ENCODE measurements at places on chromosomes 12 and 14.
A peak's percentile ranks its signal among the peaks of the same experiment; 100 is the strongest.

GRCh38 chr14:95902273-95902826, 25.7 kb downstream of the TUNAR start:
- DNase-seq: no peak

- DNase-seq: no peak
Measured at GRCh38 chr14:58752771-58753201, 115.0 kb downstream of the DACT1 start.

- DNase-seq: peak; percentile 52
Measured at GRCh38 chr14:93045211-93045674, 70.5 kb downstream of the ITPK1 start.

- no peak for DNase-seq
Measured at GRCh38 chr14:25349269-25349668, 299.3 kb upstream of the STXBP6 start.

- DNase-seq: no peak
Measured at GRCh38 chr14:41925409-41925808, 318.7 kb downstream of the LRFN5 start.

DNA sequence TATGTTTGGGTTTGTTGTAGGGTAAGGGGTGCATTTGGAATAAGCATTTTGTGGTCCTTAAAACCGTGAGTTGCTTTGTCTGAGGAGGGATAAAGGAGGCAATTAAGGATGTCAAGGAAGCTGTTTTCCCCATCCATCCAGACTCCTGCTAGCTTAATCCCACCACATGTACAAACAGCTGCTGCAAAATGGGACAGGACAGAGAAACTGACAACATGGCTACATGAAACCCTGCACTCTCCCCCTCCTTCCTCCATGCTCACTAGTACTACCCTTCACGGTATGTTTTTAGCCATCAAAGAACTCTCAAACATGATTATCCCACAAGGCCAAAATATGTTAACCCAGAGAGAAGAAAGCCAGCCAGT, 20.6 kb downstream of the ST8SIA1 start:
- DNase-seq: no peak

- DNase-seq: no peak
Measured at GRCh38 chr12:86663716-86664115, 407.5 kb upstream of the MGAT4C start.

DNA sequence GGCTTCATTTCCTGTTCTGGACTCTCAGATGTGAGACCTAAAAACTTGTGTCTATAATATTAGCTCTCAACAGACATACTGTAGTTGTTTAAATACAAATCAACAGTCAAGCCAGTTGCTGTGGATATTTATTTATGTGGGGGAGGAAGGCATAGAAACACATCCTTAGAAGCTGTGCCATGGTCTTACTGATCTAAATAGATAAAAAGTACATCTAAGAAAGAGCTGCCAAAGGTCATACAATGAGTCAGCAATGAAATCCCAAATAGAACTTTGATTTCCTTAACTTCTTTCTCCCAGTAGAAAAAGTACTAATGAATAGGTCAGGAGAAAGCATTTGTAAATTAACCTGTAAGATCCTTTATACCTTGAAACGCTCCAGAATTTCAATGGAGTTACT, 185.1 kb downstream of the AKAP6 start:
- no peak for DNase-seq

DNA sequence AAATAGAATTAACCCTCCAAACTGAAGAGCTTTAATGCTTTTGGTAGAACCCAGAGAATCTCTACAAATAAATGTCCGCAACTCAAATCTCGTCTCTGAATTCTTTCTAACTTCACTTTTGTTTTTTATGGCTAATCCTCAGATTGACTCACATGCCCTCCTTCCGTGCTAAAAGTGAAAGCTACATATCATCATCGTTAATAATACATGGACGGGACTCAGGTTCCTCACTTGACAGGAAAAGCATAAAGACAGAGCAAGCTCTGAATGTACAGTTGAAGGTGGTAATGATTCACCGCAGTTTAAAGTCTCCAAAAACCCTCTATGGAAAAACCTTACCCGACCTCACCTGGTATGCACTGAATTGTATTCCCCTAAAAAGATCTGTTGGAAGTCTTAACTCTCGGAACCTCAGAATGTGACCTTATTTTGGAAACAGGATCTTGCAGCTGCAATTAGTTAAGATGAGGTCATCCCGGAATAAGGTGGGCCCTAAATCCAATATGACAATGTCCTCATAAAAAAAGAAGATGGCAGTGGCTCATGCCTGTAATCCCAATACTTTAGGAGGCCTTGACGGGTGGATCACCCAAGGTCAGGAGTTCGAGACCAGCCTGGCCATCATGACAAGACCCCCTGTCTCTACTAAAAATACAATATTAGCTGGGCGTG, 147.4 kb upstream of the FOXN3 start:
- DNase-seq: no peak

GRCh38 chr12:69150796-69151127, 88.6 kb upstream of the CPSF6 start:
- no peak for DNase-seq

- no peak for DNase-seq
Measured at GRCh38 chr12:98244136-98244535, 271.3 kb upstream of the TMPO start.

- DNase-seq: no peak
Measured at GRCh38 chr14:71751264-71751663, 181.0 kb upstream of the RGS6 start.

DNA sequence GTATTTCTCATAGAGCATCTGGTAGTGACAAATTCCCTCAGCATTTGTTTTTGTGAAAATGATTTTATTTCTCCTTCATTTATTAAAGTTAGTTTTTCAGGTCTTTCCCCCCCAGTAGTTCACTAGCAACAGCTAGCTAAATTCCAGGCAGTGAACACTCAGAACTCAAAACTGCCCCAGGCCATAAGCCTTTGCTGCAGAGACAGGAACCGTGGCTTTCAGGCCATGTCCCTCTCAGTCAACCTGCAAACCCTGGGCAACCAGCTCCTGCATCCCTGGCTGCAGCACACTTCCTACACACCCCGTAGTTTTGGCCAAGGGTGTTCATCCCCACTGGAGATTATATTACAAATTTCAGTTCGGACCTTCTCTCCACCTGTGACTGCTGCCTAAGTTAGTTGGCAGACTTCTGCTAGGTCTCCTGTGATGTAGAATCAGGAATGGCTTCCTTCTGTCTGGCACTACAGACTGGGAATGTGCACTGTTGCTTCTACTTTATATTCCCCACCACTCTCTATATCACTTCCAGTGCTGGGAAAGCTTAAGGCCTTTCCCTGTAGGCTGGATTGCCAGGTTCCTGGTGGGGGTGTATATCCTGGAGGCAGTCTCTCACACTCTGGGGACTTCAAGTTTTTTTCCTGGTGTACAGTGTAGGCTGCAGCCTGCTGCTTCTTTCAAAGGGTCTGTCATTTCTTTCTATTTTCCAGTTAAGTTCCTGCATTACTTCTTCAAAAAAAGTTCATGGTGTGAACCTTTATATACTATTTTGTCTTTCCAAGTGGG, 924.4 kb upstream of the LRFN5 start:
- DNase-seq: no peak

GRCh38 chr12:52423035-52423434, 11.1 kb downstream of the KRT75 start:
- DNase-seq: no peak

- DNase-seq: no peak
Measured at GRCh38 chr14:30251557-30252100, 307.3 kb upstream of the G2E3 start.

- no peak for DNase-seq
Measured at GRCh38 chr12:10031771-10032175, 1.3 kb downstream of the CLEC9A start.

GRCh38 chr12:111186347-111186746, 182.5 kb downstream of the PHETA1 start:
- DNase-seq: no peak

DNA sequence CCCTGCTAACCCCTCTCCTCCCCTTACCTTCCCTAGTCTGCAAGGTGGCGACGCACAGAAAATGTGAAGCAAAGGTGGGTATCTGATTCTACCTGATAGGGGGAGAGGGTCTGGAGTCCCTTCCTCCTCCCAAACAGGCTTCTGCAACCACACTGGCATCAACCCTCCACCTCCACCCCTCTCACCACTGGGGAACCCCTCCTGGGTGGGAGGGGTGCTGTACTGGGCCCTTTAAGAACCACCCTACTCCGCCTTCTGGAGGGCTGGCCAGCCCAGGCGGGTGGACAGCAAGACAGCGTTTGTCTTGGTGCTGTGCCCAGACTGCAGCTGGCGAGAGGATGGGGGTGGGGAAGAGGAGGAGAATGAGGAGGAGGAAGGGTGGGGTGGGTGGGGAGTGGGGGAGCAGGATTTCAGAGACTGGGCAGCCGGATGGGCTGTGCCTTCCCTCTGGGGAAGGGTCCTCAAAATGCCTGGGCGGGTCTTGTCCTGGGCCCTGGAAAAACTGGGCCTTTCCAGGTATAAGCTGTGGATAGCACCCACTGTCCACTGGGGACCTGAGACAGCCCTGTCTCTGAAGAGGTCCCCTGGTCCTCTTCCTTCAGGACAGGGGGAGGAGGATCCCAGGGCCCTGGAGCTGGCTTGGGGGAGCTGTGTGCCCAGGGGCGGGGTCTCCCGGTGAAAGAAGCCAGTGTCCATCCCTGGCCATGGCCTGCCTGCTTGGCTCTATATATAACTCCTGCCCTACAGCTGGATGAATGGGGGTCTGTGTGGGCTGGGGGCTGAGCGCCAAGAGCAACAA, 2.8 kb downstream of the TNS2 start:
- DNase-seq: no peak

DNA sequence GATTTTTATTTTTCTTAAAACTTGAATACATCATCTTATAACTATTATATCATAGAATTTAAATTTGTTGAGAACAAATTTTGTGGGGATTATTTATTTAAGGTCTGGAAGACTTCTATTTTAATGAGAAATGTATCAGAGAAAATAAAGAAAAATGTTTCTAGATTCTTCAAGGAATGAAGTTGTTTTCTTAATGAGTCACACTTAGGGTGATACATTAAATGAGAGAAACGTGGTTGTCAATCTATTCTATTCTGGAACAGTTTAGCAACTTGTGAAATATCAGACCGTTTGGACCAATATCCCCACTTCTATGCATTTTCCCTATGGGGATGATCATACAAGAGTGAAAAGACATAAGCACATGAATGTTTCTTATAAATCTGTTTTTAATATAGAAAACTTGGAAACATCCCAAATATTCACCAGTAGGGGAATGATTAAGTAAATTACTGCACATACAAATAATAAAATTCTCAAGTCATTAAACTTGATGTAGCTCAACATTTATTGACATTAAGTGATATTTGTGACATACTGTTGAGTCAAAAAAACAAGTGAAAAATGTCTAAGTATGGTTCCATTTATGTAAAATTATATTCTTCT, 88.5 kb downstream of the E2F7 start:
- DNase-seq: no peak

- no peak for DNase-seq
Measured at GRCh38 chr12:67966560-67966959, 22.7 kb upstream of the IFNG-AS1 start.

DNA sequence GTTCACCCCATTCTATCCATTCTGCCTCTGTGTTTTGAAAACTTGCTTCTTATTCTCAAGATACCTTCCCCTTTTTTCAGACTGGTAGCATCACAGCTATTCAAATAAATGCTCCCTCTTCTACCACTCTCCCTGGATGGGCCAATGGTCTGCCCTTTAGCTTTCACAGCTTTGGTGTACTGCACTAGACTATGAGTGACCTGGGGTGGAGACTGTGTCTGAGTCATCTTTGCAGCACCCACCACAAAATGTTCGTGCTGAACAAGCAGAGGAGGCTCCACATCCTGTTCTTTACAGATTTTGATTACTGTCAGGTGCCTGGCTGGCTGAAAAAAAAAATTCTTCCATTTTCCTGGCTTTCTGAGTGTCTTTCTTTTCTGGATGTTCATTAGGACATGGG, 1104.1 kb upstream of the TMEM132C start:
- no peak for DNase-seq

DNA sequence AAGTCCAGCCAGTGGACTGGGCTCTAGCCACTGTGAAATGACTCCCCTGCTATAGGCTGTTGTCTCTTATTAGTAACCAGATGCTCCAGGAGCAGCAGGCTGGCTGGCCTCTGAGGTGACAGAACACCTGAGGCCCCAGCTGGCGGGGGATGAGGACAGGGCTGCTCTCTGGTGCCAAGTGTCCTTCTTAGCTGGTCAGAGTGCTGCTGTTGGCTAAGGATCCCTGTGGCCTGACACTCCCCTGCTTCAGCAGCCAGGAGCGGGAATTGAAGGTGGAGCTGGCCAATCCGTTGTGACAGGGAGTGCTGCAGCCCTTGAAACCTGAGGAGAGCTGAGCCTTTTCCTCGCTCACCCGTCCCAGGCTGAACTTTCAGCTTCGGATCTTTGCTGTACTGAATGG, 30.7 kb downstream of the TMEM229B start:
- no peak for DNase-seq

GRCh38 chr12:16668198-16668597, 62.2 kb upstream of the LMO3 start:
- DNase-seq: no peak

DNA sequence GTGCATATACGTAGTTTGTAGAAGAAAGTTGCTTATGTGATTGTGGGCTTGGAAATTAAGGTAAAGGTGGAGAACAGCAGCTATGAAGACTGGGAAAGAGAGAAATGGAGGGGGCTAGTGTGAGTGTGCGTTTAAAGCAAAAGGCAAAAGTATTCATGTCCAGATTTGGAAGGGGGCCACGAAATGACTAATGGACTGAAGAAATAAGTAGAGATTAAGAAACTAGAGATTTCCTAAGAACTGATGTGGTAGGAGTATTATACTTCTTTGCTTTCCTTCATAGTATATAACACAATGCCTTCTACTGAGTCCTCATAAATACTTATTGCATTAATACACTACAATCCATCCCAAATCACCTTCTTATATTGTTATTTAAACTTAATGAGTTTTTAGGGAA, 298.6 kb upstream of the NOVA1 start:
- no peak for DNase-seq

DNA sequence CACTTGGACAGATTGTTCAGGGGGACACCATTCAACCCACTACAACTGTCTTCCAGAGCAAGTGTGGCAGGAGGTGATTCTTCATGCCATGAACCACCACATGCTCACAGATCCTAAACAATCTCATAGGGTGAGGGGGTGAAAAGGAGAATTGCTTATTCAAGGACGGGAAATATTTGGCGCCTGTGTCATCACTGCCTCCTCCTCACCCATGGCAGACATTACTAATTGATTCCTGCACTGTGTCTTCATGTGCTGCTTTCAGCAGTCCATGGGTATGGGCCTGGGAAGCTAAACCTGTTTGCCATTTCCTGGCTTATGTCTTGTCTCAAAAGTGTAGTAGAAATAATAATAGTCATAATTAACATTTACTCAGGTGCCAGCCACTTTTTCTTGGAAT, 31.3 kb downstream of the MMAB start:
- no peak for DNase-seq
